CD4-positive, alpha-beta T cell treated with Interleukin-15 for 1 hour (primary cell): ENCODE measurements at places on chromosomes 12 and 14.

DNA sequence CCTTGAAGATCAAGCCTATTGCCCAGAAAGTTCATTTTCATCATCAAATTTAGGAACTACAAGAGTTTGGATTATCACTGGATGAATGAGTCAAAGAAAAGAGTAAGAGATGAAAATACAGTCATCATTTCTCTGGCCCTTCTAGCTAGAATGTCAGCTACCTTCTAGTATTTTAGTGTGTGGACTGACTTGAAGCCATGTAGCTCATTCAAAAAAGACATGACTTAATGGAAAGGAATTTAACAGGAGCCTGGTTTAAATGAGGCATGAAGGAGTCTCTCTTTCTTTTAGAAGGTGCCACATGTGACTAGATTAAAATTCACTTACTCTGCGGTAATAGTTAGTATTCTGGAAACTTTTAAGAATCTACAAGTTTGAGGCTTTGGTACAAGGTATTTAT, 7.1 kb downstream of the PTHLH start:
- no peak for DNase-seq

DNA sequence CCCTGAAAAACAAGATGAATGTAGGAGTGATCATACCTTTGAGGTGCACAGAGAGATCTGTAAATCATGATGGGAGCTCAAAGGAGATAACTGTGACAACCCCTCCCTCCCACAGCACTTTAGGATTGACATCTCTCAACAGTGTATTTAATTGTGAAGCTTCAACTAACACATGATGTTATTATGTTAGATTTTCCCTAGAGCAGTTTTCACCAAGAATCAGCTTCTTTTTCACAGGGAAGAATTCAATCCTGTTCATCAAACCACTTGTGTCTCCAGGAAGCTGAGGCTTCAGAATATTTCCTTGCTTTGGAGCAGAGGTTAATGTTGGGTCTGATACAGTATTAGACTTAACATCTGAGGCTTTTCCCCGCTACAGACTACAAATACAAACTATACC, 11.8 kb downstream of the RPS6KA5 start:
- no peak for DNase-seq

GRCh38 chr12:116954710-116955381, 44.1 kb downstream of the FBXW8 start:
- DNase-seq = no peak

DNA sequence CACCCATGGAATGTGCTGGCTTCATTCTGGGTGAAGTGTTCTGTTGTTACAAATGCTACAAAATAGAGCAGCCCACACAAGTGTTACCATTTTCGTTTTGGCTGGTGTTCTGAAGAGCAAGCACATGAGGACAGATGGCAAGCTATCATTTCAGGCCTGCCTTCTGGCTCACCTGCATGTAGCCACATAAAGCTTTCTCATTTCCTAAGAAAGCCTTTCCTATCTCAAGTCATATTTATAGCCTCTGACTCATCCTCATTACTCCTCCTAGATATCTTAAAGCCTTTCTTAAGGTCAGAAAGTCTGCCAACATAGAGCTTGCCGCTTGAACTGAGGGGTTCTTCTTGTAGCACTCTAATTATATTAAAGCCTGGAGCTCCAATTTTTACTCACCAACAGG, 89.0 kb downstream of the PTPRR start:
- DNase-seq = no peak

DNA sequence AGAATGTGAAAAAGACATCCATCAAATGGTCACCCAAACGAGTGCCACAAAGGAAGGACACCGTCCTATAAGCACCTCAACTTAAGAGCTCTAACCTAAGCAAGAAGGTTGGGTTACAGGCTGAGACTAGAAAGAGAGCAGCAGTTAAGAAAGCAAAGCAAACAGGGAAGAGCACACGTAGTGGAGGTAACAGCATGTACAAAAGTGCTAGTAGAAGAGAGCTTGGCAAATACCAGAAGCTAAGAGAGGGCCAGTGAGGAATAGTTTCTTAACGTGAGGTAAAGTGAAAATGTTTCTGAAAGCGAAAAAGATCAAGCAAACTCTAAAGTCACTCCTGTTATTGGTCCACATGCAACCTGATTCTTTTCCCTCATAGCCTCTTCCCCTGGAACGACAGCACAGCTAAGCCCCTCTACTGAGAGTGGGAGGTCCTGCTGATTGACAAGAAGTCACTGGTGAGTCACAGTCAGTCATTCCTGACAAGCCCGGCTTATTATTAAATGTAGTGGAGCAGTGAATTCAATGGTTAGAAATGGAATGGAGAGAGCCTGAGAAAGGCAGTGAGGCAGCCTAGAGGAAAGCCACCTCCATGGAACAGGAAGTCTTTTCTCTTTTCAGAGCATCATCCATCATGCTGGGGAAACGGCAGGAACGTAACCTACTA, 204.4 kb downstream of the SLC25A21 start:
- no peak for DNase-seq

DNA sequence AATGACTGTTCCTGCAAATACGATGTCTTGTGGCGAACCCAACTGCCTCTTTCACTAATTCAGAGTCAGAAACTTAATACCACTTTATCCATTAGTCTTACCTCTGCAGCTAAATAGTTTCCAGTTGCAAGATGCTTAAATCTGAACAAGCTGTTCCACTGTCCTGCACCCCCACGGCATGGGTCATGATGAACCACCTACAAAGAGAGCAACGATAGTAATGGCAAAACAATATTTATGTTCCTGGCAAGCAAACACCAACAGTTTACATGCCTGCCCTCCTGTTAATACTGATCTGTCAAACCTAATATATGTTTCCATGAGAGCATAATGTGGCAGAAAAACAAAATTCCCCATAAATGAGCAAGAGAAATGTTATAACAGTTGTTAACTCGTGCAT, 121.9 kb downstream of the ITPR2 start:
- no peak for DNase-seq

- no peak for DNase-seq
Measured at GRCh38 chr12:49838973-49839633, 3.8 kb downstream of the BCDIN3D start.

GRCh38 chr12:124452576-124453331, 114.7 kb downstream of the NCOR2 start:
- no peak for DNase-seq

DNA sequence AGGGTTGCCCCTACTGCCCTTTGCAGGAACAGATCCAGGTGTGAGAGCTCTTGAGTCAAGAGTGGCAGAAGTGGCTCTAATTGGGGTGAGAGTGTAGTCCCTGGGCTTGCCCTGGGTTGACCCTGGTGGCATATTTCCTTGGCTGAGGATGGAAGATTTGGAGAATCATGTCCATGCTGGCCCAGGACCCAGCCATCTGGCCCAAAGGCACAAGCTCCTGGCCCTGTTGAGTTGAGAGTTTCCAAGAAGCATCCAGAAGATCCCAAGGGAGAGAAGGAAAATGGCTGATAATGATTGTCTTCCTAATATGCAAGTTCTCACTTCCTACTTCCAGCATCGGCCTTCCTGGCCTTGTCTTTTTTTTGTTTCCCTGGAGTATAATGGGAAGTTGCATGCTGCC, 55.5 kb upstream of the SRSF5 start:
- DNase-seq = no peak

DNA sequence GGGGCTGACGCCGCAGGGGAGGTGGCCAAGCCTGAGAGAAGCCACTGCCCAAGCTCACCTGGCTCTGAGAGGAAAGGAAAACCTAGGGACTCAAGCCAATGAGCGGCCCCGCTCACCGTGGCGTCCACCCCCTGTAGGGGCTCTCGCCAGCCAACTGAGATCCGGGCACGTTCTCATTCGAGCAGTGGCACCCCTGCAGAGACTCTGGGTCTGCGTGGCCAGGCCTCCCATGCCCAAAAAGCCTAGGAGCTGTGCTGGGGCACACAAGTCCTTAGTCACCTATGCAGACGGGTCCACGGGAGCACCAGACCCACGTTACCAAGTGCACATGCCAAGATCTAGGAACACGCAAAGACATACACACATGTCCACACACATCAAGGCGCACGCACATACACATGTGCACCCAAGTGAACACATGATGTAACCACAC, 106.2 kb downstream of the NCOR2 start:
- DNase-seq = no peak

DNA sequence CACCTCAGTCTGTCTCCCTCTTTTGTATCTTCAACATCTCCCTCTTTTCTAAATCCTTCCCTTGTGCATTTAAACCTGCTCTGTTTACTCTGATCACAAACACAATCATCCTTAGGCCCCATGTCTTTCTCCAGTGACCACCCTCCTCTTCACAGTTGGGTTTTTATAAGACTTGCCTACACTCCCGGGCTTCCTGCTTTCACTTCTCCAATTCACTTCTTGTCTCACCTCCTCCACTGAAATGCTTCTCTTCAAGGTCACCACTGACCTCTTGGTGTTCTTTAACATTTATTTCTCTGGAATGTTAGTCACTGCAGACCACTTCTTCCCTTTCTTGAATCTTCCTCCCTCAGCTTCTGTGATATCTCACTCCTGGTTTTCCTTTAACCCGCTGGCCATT, 8.7 kb upstream of the SMCO2 start:
- DNase-seq = no peak
